ENCODE measurements at places on chromosomes 7 and 10.

GRCh38 chr10:11611248-11612020, at the start of gene USP6NL:
USP6NL (minus strand) TSS chr10:11611650; CDS start chr10:11597634, 14,016 bp downstream.
- peak; percentile 87 for DNase-seq

DNA sequence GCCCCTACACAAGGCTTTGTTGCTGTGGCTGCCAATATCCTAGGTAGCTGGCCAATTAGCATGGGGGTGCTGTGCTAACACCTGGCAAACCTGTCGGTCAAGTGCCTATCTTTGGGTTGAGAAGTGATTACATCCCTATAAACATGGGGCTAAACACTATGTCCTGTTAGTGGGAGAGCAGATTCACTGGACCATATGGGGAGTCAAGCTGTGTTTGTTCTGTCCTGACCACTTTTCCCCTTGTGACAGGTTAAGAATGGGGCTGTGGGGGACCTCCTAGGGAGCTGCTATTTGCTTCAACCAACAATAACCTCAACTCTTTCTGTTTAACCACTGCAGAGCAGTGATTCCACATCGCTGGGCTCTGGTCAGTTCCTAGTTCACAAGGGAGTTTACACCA, 151.5 kb upstream of the AOAH start:
- no peak for DNase-seq

- peak; percentile 98 for DNase-seq
Observed at GRCh38 chr7:138459413-138460175, 465 bp upstream of the TRIM24 start.

GRCh38 chr10:119207713-119208552, 562 bp downstream of the GRK5 start:
- DNase-seq: peak; percentile 60

GRCh38 chr7:138727336-138728099, 26.4 kb upstream of the SVOPL start:
- DNase-seq: no peak

- DNase-seq: no peak
Observed at GRCh38 chr10:126433351-126433750, 45.1 kb upstream of the ADAM12 start.

- DNase-seq: peak; percentile 60
Observed at GRCh38 chr10:110802551-110803238, 69.0 kb upstream of the PDCD4 start.

DNA sequence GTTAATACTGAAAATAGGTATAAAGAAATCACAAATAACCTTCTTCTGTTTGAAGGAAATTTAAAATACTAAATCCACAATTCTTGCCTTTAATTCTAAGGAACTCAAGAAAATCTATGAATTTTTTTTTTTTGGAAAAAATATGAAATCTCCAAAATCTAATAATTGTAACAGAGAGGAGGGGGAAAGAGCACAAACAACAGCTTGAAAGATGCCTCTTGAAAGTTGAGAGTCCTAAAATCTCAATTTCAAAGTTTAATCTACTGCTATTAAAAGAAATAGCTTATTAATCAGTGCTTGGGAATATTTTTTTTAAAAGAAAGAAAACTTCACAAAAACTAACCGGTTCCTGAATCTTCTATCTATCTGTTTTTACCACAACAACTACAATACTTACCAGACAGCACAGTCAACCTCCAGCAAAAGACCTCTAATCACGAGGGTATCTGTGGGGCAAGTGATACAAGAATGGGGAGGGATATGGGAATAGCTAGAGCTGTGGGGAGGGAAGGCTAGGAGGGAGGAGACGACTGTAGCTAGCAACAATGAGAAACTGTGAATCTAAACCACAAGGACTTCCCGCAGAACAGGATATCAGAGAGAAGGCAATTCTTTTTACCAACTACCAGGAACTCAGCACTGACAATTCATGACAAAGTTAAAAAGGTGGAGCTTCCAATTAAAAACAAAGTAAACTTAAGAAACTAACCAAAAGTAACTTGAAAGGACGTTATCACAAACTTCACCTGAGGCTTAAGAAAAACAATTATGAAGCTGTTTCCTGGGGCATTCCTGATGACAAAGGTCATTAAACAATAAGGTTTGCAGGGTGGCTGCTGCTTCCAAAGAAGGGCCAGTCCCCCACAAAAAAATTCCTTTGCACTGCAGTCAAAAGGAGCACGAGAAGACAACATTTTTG, at the start of gene USP54:
TSS of gene USP54 (minus strand) at position 462 of the 919 bp plus-strand sequence. CDS start 15,684 bp downstream, outside the sequence.
- peak; percentile 63 for DNase-seq

DNA sequence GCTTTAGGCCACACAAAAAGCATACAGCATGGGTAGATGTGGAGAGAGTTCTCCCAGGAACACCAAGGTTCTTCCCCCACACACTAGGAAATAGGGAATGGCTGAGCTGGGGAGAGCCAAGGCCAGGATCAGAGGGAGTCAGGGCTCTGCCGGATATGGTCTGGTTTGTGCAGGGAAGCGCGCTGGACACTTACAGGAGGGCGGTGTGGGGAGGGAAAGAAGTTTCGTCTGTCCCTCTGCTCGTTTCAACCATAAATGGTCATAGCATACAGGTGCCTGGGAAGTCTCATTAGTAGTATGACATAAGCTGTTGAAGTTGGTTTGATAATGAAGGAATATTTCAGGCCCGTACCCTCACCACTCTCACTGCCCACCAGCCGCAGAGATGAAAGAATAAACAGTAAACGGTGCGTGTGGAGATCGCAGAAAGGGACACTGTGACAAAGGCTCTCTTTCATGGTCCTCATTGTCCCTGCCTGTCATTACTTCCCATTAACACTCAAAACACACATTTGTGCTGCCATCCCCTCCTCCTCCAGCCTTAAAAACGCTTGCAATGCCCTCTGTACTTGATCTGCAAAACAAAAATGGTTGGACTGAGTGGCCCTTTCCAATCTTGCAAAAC, 207.2 kb downstream of the CELF2 start:
- no peak for DNase-seq

DNA sequence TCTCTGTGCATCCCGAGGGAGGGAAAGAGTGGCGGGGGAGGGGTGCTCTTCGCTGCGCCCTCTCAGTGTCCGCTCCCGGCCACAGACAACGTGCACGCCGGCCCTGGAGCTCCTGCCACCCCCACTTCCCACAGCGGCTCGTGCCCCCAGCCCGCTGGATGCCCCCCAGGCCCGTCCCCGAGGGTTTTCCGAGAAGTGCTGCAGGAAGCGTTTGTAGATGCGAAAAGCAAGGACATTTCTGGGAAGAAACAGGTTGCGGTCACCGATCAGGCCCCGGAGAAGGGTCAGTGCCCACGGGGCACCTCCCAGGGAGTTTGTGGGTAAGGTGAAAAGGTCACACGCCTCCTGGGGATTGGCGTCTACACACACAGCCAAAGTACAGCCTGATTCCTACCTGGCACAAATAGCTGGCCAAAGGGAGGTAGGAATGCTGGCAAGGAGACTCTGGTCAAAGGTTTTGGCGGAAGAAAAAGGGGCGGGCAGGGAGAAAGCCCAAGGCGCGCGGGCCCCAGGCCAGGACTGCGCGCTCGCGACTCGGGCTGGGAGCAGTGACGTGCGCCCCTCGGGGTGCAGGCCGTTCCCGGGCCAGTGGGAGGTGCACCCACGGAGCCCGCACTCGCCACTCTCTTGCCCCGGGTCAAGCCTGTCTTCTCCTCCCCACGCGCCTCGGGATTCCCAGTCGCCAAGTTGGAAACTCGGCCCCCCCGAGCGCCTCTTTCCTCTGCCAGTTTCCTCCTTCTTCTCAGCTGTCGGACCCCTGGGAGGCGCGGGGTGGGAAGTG, 1.5 kb upstream of the NRP1 start:
- DNase-seq: peak; percentile 62

DNA sequence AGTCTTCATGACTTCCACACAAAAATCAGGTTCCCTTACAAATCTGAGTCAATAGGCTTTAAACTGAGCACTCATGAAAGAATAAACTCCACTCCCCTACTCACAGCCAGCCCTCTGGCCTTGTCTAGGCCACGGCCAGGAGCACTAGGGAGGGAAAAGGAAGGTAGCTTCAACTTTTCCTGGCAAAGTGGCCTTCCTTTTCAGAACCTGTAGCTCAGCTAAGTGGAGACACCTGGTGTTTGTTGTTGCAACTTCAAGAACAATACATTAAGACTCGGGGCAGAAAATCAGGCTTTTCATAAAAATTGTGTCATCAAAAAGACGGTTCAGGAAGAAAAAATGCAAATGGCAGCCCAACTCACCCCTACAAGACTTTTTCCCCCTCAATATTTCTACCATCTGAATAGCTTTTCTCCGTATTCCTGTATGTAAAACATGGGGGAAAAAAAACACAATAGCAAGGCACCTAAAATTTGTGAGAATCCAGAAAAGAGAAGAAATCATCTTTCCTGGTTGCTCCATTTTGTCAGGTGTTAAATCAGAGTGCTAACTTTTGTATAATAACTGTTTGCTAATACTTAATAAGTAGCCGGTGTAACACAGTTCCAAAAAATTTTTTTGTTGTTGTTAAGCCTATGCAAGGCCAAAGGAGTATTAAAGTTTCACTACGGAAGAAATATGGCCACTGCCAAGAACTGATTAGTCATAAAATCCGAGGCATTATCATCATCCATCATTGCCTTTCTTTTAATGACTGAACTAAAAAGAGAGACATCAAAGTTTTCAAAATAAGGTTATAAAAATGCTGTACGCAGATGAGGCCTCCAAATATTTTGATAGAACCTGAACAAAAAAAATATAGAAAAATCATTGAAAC, 66.2 kb upstream of the ARID5B start:
- DNase-seq: peak; percentile 74

DNA sequence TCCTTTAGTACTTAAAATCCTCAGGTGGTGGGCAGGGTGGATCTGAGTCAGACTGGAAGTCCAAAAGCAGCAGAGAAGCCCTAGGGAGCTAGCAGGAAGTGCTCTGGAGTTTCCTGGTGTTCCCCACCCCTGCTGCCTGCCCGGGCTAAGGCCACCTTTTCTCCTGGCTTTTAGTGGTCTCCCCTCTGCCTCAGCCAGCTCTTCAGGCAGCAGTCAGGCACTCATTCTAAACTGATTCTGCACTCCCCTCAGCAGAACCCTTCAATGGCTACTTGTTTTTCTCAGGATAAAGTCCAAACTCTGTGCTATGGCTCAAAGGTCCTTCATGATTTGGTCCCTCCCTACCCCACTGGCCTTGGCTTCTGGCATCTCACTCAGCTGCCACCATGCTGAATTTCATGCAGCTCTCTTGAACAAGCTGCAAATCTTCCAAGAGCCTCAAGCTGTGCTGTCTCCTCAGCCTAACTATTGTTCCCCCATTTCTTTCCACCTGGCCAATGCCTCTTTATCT, 28.9 kb upstream of the DNMBP start:
- DNase-seq: no peak

DNA sequence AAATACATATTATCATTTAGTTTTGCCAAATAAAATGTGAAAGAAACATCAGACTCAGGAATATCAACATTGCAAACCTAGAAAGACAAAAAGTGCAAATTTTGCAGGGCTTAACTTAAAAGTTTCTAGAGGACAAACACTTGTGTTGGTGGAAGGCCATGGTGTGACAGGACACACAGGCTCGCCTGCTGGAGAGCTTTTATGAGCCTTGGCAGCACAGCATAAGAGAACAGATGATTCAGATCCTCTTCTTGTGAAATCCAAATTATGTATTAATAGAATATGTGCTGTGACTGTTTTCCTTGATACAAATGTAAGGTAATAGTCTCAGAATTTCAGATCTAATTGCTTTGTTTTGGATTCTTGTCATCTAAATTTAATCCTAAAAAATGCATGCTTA, 72.9 kb upstream of the ABCB5 start:
- DNase-seq: no peak

DNA sequence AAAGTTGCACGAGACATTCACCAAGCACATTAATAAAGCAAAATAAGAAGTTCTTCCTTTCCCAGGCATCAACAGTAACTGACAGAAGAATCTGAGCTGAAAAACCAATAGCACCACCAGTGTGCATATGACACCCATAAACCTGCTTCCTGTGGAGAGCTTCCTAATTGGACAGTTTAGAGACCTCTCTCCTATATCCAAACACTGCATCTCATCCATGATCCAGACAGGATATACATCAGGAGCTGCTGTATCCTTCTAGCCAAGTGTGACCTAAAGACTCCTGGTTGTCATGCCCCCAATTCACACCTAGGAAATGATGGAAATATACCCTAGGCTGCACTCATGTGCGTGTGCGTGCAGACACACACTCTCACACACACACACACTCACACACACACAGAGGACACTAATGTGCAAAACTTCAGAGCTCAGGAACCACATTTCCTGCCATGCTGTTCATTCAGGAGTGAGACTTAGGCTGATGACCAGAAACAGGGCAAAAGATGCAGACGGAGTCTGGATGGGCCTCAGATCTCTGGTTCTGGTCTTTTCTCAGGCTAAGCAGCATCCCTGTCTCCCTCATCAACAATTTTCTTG, 58.0 kb downstream of the MAP3K8 start:
- no peak for DNase-seq

- no peak for DNase-seq
Observed at GRCh38 chr10:126045861-126046260, 149.5 kb downstream of the FANK1 start.

GRCh38 chr7:151244841-151245346, 3.6 kb downstream of the SMARCD3 start:
- DNase-seq: no peak

DNA sequence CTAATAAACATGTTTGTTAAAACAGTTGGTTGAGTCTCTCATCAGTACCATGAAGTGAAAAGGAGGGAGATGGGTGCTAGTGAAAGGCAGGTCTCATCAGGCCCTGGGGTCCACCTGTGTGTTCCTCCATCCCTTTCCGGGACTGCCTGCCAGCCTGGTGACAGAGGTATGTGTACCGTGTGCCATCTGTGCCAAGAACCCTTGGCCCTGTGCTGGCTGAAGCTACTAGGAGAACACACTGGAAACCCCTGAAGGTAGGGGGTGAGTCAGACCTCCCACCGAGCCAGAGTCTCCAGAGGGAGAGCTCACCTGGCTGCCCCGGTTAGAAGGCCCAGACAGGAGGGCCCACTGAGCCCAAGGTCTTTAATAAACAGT, 2.3 kb downstream of the DDIT4 start:
- DNase-seq: peak; percentile 44

DNA sequence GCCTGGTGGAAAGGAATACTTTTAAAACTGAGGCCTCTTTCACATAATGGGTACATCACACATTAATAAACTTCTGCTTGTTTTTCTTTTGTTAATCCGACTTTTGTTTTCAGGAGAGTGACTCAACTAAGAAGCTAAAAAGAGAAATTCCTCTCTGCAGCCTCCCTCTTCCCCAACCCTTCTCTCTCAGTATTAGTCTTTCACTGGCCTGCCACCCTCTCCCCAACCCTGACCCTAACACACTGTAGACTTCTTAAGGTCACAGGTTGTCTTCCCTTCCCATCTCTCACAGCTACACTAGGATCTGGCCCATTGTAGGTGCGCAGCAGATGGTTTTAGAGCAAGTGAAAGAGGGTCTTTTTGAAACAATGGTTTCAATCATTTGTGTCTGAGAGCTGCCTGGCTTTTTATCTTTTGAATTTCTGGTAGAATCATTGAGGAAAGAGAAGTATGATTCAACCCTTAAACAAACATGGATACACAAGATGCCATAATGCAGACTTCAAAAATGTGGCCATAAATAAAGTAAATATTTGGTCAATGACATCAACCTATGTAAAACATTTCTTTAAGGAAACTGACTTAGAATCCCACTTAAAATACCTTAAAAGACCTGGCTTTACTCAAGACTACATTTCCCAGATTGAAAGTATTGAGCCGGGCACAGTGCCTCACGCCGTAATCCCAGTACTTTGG, 17.9 kb upstream of the FFAR4 start:
- peak; percentile 76 for DNase-seq

Measured in fibroblast of skin of scalp (primary cell).